Progenitor cell of endocrine pancreas (in vitro differentiated cells): ENCODE measurements at places on chromosomes 12 and 14. TPM values are rescaled to one million over a fixed set of nuclear protein-coding genes. Genes with fewer than 3 reads are reported as not detected.
A peak's percentile ranks its signal among the peaks of the same experiment; 100 is the strongest.

GRCh38 chr12:99043319-99043914 lies 398.3 kb downstream of the APAF1 start:
- no peaks in the 10 kb centered on the region for H3K27me3 ChIP-seq
- peaks cover 4% of the 10 kb centered on the region for H3K4me1 ChIP-seq
- peaks cover 5% of the 10 kb centered on the region for H3K36me3 ChIP-seq
- H3K27ac ChIP-seq: no peak overlapping the region
- DNase-seq: peak; percentile 60

PPFIA2 gene
- total RNA-seq: 0.87 and 1.1 TPM in 2 replicates

DNA sequence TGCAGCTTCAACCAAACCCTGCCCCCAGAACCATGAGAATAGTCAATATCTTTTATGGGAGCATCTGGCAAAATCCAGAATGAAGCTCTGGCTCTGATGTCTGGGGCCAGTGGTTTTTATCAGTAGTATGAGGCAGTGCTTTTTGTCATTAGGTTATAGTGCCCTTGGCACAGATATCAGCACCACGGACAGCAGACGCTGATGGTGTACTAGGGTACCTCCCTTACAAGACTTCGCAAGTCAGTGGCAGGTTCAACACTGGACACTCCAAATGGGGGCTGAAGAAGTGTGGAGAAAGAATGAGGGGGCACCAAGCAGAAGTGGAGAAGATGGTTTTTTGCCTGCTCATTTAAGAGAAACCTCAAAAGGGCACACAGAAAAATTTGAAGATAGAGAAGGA lies 68.2 kb upstream of the E2F7 start:
- peaks cover 19% of the 10 kb centered on the region for H3K4me1 ChIP-seq
- peak; percentile 63 for DNase-seq
- H3K27ac ChIP-seq: no peak overlapping the region
- no peaks in the 10 kb centered on the region for H3K36me3 ChIP-seq
- no peak overlapping the region for H3K4me3 ChIP-seq
- peaks cover 6% of the 10 kb centered on the region for H3K27me3 ChIP-seq

GRCh38 chr12:80813820-80814219 lies 97.1 kb downstream of the MYF5 start:
- no peak overlapping the region for H3K27ac ChIP-seq
- no peaks in the 10 kb centered on the region for H3K36me3 ChIP-seq
- DNase-seq: no peak
- no peaks in the 10 kb centered on the region for H3K27me3 ChIP-seq

TBC1D30 gene
- total RNA-seq: 3.0 and 3.4 TPM in 2 replicates

ANKRD33 gene
- total RNA-seq: 0.14 and 0.44 TPM in 2 replicates

DNA sequence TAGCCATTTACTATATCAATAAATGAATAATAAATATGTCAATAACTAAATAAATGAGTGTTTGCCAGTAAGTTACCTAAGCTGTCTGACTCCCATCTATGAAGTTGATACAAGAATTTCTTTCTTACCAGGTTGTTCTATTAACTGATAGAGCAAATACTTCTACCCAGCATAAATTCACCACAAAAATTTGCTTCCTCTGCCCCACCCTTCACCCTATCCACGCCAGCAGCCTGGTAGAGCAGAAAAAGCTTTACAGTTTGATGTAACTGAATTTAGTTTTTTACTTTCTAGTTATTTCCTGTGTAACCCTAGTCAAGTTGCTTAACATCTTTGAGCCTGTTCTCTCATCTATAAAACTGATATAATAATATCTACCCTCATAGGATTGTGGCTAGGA lies 94.9 kb upstream of the SLC16A7 start:
- H3K27ac ChIP-seq: no peak overlapping the region
- no peak for DNase-seq
- no peak overlapping the region for H3K4me3 ChIP-seq

SIRT4 gene
- 4.5 and 4.9 TPM in 2 replicates for total RNA-seq
